GM12864 (cell line): ENCODE measurements at places on chromosomes 11 and 22.
A peak's percentile ranks its signal among the peaks of the same experiment; 100 is the strongest.

GRCh38 chr22:37244114-37244921, at the start of gene RAC2:
TSS of gene RAC2 (minus strand) at chr22:37244269. CDS start at chr22:37244148, 121 bp downstream.
- peak; percentile 89 for DNase-seq

GRCh38 chr11:18726040-18726439, at the start of gene IGSF22:
TSS of gene IGSF22 (minus strand) at chr11:18726188. CDS start at chr11:18724236, 1,952 bp downstream.
- DNase-seq, result no peak

GRCh38 chr22:24965822-24966626, 13.5 kb downstream of the KIAA1671 start:
- DNase-seq, result no peak

GRCh38 chr22:18947905-18948304, 11.8 kb upstream of the PRODH start:
- no peak for DNase-seq

GRCh38 chr11:68974421-68975194, 6.2 kb downstream of the MRGPRD start:
- no peak for DNase-seq

DNA sequence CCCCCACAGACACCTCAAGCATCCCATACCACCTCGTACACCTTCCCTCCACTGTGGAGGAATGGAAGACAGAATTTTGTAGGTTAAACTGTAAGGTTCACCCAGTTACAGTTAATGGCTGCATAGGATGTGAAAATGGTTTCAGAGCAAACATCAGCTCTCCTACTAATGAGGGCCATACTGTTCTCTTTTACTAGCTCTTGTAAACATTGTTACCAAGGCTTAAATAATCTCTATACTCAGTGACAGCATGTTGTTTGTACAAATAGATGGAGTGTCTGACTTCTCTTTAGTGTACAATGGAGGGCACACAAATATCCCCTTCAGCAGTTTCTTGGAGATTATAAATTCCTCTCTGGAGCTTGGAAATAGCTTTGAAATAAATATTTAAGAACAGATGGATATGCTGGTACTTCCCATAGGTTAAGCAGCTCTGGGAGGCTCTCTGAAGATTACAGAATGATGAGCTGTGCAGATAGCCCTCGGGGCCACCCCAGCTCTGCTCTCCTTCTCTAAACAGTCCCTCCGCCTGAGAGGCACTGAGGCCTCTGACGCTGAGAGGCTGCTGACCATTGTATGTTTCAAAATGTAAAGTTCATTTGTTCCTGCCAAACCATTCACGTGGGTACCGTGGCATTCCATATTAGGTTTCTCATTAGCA, 25.7 kb downstream of the TTC12 start:
- DNase-seq, result no peak

DNA sequence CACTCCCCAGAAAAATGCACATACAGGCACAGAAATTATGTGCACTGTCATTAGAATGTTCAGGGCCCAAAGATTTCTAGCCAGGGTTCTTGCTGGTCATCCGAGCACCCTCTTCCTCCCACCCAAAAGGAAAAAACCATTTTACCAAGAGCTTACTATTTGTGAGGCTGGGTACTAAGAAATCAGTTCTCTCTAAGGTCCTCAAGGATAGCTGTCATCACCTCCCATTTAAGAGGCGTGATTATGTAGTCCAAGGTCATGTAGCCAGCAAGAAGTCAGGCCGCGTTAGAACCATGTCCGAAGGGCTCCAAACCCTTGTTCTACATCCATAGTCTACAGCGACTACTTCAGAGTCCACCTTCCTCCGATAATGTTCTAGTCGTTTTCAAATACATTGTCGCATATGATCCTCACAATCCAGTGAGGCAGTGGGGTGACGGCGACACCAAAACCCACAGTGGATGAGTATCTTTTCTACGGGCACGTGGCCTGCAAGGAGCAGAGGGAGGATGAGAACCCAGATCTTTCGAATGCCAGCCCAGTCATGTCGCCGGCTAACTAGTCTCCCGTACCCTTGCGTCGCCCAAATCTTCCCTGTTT, 634 bp downstream of the TIMM8B start:
- no peak for DNase-seq

- DNase-seq, result no peak
These were observed 800.9 kb upstream of the CHORDC1 start for GRCh38 chr11:91023731-91024130.

GRCh38 chr11:3867209-3868091, 12.0 kb downstream of the STIM1 start:
- peak; percentile 73 for DNase-seq
